Caki2 (cell line): ENCODE measurements at places on chromosomes 12 and 14.
A peak's percentile ranks its signal among the peaks of the same experiment; 100 is the strongest.

DNA sequence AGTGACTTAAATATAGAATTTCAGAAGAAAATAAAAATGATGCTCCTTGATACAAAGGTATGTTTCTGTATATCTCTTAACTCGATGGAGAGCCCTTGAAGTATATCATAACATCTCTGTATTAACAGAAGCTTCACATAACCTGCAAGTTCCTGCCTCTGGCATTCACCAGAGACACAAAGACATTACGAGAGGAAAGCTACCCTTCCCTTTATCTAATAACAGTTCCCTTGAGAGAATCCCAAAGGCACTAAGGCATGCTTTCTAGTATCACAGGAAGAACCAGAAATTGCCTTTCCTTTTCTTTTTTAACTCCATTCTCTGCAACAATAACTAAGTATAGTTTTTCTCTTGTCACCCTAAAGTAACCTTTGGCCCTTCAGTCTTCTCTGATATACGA lies 164.5 kb downstream of the MGAT4C start:
- no peak for DNase-seq

- DNase-seq: no peak
These were observed 362.7 kb upstream of the SFSWAP start for GRCh38 chr12:131348231-131348630.

DNA sequence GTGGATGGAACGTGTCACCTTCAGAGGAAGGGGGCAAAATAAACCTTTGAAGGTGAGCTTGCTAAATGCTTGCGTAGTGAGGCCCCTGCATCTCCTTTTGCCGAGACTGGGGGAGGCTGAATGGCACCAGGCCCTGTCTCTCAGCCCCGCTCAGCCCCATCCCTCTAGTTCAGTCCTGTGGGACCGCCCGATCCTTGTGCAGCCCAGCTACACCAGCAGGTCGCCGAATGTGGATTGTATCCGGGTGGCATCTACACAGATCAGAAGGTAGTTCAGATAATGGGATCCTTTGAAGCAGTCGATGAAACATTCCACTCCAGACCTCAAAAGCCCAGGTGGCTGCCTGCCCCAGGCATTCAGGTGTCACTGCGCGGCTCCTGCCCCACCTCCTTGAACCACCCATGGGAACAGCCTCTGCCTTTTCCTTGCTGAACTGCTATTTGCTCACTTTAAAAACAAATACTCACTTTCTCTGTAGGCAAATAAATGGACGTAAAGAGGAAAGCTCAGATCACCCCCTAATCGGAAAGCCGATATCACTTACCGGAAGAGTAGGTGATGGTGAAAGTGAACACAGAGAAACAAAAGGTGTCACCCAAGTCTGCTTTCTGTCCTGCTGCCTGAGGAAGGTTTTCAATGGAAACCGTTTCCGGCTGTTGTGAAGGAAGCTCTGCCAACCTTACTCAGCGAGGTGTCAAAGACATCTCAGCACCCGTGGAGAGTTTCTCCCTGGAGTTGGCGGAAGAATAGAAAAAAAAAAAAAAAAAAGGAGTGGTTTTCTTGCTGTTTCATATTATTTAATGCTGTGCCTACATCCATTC lies 100.3 kb upstream of the NCOR2 start:
- DNase-seq: no peak

GRCh38 chr14:50055461-50056228 lies 60.7 kb downstream of the VCPKMT start:
- DNase-seq: no peak

- peak; percentile 6 for DNase-seq
These were observed 57.2 kb downstream of the ALG10B start for GRCh38 chr12:38373784-38374183.

- DNase-seq: no peak
These were observed 16.9 kb downstream of the LTBP2 start for GRCh38 chr14:74595006-74595735.

DNA sequence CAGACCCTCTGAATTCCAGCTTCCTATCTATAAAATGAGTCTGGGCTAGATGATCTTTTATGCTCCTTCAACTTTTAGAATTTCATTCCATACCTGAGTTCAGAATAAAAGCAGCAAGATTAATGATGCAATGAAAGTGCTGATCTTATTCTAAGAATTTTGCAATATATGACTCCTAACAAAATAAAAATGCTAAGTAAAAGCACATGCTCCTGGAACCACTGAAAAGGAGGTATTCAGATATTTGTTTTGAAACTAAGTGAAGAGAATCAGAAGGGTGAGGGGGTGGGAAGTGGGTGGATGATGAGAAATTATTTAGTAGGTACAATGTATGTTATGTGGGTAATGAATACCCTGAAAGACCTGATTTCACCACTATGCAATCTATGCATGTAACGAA lies 216.6 kb downstream of the PTPRO start:
- no peak for DNase-seq

DNA sequence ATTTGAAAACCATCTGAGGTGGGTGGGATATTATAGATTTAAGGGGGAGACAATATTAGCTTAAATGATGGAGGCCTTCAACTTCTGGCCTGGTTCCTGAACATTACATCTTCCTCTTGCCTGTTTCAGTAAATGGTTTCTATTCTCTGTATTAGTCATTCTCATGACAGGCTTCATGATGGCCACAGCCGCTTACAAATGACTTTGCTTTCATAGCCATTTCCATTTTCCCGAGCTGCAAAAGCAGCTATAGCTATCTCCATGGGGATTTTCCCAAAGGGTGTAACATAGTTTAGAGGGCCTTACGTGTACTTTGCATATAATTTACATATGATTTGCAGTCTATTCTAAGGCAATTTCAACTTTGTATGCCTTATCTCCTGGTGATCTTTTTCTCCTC lies 121.8 kb downstream of the NRXN3 start:
- no peak for DNase-seq

DNA sequence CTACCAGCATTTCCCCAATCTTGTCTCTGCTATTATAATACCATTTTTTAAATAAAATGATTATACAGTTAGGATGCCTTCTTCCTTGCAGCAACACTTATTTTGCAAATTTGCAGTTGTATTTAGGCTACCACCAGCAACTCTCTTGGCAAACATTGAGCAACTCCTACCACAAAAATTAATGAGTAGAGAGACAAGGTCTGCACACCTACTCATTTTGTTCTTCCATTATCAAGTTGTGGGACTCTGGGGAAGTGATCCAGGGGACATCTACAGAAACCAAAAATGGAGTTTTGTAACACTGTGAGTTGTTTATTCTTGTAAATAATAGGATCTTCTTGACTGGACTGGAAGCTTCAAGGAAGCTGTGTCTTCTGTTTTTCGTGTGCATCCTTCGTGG lies 38.6 kb downstream of the DGLUCY start:
- DNase-seq: no peak

DNA sequence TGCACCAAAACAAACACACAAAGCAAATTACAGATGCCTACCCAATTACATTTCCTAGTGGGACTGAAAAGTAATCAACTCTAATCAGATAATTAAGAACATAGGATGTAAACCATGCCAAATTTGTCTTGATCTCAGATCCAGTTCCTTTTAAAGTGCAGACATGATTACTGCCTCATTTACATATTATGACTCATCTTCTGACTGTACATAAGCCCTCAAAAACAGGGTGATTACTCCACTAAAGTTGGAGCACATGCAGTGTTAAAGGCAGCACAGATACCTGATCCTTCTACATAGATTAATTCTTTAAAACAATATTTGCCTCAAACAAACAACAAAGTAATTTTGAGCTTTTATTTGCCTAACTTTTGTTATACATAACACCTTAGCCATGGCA lies 337.2 kb downstream of the RPS29 start:
- no peak for DNase-seq

DNA sequence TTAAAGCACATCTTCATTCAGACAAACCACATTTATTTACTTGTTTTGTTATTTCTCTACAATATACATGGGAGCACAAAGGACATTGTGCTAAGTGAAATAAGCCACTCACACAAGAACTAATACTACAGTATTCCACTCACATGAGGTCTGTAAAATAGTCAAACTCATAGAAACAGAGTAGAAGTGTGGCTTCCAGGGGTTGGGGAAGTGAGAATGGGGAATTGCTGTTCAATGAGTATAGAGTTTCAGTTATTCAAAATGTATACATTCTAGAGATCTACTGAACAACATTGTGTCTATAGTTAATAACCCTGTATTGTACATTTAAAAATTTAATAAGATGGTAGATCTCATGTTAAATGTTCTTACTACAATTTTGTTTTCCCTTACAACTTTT lies 88.8 kb downstream of the ATXN7L3B start:
- no peak for DNase-seq

GRCh38 chr14:36344211-36344610 lies 23.8 kb upstream of the MBIP start:
- DNase-seq: no peak

DNA sequence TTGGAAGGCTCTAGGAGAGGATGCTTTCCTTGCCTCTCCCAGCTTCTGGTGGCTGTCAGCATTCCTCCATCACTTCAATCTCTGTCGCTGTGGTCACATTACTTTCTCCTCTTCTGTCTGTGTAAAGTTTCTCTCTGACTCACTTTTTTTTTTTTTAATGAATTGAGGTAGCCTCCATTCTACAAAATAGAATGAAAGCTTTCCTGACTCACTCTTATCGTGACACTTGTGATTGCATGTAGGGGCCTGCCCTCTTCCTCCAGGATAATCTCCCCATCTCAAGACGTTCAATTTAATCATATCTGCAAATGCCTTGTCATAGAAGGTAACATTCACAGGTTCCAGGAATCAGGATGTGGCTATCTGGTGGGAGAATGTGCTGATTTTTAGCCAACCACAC lies 153.5 kb upstream of the HMGA2 start:
- peak; percentile 33 for DNase-seq

GRCh38 chr14:34655959-34656358 lies 26.0 kb upstream of the SNX6 start:
- no peak for DNase-seq

DNA sequence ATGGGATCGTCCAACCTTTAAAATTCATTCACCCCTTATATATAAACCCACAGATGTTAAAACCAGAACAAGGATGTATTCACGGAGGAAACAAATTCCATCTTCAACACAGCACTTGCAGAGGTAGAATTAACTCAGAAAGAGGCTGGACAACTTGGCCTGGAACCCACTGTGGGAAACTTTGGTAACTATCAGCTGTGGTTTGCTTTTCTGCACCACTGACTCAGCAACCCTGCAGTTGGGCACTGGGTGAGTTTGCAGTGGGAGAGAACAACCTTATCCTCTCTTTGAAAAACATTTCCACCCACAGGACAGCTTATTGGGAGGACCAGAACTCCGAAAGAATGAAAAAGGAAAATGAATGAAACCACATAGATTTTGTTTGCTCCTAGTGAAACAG lies 66.3 kb downstream of the ZNF664 start:
- peak; percentile 7 for DNase-seq

GRCh38 chr14:71231521-71232393 lies 324.5 kb downstream of the PCNX1 start:
- no peak for DNase-seq

DNA sequence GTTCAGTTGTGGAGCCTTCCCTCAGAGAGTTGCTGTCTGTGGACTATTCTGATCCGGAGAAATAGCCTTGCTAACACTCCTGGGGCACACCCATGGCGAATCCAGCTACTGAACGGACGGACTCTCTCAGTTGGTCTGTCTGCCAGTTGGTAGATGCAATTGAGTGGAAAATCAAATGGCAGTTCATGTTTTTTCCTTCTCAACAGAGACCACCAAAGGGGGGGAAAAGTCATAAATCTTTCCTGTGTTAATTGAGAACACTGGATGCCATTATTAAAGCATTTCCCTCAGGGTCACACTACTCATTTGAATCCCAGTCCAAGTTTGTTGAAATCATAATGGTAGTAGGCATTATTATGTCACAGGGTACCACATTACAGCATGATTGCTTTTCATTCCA lies 354.3 kb upstream of the FAR2 start:
- DNase-seq: no peak

DNA sequence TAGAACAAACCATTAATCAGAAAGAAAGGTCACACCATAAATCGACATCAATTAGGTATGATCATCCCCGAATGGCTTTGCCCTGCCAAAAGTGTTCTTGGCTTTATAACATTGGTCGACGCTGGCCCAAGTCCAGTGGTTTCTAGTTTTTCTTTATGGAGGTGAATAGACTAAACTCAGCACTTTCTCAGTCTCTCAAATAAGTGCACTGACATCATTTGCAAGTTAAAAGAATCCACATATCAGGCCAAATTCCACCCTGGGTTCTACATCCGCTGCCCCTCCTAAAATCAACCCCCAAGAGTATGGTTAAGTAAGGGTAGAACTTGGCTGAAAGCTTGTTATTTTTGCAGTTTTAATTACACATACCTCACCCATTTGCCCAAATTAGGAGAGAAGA lies 314.3 kb downstream of the C12orf75 start:
- DNase-seq: no peak

GRCh38 chr14:82180139-82180538 lies 646.5 kb upstream of the SEL1L start:
- no peak for DNase-seq

- DNase-seq: no peak
These were observed 615.4 kb upstream of the MIS18BP1 start for GRCh38 chr14:45868377-45868776.

DNA sequence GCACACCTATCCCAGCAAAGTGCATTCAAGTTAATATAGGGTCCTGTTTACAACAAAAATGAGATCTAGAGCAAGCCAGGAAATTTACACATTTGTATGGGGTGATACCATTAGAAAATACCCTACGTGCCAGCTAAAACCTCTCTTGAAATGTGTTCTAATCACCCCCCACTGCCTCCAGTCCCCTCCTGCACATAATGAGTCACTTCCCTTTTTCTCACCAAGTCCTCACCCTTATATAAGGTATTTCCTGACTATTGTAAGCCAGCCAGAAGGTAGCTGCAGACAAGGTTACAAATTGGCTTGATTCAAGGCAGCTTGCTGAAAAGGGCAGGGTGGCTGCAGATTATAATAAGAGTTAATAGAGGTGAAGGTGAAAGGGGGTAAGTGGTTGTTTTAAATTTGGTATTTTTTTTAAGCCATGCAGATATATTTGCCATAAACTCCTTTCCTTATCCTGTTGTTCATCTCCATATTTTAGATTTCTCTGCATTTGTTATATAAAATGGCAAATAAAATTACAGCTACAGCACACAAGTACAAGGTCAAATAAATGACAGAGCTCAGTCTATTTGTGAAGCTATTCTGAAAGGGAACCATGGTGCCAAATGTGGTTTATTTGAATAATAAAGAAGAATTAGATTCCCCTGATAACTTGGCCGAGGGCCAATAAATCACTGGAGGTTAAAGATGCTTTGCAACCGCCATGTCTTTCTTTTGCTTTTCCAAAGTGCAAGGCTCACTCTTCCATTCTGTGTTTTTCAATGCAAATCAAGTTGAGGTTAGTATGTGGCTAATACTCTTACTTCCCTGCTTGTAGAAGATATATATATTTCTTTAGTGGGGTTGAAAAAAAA lies 385.9 kb downstream of the EGLN3 start:
- DNase-seq: peak; percentile 3

- DNase-seq: no peak
These were observed 867 bp downstream of the C12orf42 start for GRCh38 chr12:103494734-103495468.

- DNase-seq: peak; percentile 90
These were observed 143.3 kb upstream of the AVPR1A start for GRCh38 chr12:63294327-63294632.
